Stimulated activated CD8-positive, alpha-beta memory T cell treated with anti-CD3 and anti-CD28 coated beads, Interleukin-4, amount 100 ng/mL, for 1 hour (primary cell): ENCODE measurements at places on chromosomes 5 and 9.

DNA sequence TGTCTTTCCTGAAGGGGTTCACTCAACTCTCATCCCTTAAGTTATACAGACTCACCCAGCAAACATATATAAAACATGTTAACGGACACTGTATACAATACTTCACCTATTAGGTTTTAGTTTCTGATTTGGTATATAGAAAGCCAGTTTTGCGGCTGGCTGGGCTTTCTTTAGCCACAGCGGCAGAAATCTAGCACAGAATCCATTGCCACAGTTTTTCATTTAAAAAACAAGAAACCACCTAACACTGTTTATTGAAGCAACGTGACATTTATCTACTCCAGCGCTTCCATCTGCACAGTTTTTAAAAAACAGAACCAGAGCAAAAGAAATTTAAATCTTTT, 67.3 kb downstream of the SNX30 start:
- no peak for DNase-seq

- DNase-seq, result no peak
Measured at GRCh38 chr9:137879566-137880150, 2.1 kb downstream of the CACNA1B start.

DNA sequence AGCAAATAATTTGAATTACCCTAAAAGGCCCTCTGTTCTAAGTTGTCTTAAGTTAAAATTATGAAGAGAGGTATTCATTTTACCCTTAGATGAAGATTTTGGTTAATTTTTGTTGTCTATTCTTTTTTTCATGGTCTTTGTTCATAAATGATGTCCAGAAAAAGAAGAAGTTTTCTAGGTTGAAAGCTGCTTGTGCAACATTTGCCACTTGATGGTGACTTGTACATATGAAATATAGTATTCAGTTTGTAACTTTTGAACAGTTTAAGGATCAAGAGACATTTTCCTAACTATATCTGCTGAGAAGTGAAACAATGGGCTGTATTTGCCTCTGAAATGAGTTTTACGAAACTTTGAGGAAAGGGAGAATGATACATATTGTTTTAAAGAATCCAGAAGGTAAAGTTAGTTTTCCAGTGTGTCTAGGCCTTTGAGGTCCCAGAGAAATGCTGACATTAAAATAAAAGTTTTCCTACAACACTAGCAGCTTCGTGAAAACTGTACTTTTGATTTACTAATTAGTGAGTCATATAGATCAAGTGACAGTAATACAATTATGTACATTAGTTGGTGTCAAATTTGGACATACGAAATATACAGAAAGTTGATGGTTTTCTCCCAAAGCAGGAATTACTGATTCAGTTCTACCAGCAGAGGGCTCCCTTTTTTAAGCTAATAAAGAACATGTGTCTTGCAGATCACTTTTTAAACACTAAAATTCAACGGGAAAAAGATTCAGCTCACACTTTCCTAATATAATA, 70.5 kb downstream of the PIK3R1 start:
- DNase-seq, result no peak

DNA sequence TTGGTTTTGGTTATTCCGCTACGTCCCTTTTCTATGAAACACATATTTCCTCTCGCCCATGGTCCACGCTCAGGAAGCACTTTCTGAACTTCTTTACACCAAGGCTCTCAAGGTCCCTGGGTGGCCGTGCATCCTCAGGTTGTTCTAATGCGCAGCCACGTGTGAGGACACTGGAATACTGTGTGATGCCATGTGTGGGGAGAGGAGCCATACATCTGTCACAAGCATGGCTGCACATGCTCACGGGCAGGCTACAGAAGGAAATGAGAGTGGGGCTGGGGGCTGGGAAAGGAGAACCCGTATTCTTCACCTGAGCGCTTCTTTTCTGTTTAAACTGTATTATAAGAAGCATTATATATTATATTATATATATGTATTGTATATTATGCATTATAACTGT, 36.7 kb downstream of the PRRT1B start:
- no peak for DNase-seq

- no peak for DNase-seq
Measured at GRCh38 chr9:129436751-129437625, 183.9 kb downstream of the C9orf50 start.

DNA sequence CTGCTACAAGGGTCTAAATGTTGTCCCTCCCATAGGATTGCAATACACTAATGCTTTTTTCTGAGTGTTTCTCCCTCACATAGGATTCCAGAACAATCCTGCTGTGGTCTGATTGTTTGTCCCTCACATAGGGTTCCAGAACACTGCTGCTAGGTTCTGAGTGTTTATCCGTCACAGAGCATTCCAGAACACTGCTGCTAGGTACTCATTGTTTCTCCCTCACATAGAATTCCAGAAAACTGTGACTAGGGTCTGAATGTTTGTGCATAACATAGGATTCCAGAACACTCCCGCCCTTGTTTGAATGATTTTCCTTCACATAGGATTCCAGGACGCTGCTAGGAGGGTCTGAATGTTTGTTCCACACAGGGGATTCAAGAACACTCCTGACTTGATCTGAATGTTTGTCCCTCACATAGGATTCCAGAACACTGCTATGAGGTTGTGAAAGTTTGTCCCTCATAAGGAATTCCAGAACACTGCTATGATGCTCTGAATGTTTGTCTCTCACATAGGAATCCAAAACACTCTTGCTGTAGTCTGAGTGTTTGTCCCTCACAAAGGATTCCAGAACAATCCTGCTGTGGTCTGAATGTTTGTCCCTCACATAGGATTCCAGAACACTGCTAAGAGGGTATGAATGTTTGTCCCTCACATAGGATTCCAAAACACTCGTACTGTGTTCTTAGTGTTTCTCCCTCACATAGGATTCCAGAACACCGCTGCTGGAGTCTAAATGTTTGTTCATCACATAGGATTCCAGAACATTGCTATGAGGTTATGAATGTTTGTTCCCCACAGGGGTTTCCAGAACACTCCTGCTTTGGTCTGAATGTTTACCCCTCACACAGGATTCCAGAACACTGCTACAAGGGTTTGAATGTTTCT, 213.5 kb downstream of the FOXD4L6 start:
- no peak for DNase-seq

DNA sequence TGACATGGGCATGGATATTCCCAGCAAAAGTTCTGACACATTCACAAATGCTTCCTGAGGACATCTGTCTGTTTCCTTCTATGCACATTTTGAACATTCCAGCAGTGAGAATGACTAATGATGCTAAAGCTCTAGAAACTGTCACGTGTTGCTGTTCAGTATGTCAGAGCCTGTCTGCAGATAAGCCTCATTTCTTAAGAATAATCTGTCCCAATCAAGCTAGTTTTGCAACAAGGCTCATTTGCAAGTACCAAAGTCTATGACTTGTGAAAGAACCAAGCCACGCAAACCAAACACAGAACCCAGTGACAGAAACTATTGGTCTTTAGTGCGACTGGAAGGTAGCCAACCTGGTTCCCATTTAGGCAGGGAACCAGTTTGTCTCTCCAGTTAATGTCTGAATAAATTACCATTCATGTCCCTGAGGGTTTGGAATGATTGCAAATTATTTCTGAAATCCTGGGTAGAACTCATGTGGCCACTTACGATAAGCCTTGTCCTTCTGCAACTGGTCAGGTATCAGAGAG, 178.5 kb downstream of the C9orf152 start:
- DNase-seq, result no peak

DNA sequence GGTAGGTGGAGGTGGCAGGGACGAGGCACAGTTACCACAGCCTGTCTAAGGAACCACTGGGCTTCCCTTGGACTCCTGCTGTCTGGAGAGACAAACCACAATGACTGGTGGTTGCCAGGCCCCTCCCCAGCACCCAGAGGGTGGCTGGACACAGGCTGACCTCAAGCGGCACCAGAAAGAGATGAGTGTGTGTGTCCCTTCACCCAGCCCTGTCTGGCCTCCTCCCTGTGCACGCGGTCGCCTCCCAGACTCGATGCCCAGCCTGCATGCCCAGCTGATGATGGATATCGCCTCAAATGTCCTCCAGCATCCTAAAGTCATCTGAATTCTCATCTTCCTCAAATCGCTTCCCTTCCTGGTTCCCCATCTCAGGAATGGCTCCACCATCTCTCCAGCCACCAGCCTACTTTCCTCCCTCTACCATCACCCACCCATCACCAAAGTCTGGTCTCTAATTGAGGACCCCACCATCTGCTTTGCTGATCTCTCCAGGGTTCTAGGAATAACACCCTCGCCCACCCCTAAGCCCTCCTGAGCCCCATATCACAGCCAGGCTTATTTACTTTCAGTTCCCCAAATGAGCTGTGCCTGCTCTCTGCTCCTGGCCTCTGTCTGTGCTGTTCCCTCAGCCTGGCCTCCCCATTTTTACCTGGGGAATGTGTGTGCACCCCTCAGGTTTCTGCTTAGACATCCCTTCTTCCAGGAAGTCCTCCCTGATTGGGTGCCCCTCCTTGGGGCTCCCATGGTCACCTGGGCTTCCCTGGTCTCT, 52.5 kb upstream of the GGTA1 start:
- no peak for DNase-seq

DNA sequence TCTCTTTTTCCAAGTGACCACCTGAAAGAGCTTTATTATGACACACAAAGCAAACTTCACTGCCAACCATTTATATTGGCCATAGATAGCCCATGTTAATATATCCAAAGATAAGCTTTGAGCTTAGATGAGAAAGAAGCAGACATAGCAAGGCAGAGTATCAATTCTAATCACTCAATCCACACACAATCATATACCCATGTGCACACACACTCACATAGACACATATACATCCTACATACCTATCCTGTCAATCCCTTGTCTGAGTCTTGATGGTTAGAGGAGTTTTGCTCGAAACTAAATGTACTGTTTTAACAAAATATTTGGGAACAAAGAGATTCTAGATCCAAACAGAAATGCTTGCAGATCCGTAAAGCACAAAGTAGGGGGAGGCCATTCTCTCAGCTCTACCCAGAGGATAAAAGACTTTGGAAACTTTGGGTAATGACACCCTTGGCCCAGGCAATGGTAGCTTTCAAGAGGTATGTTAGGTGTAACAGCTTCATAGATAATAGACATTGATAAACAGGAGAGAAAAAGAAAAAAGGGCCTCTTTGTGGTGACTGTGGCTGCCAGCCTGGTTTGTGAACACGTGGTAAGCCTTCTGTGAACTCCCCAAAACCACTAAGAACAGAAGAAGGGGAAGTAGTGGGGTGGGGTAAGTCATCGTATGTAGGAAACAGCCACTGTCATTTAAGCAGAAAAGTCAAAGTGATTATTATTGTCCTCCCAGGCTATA, 121.6 kb downstream of the TLR4 start:
- peak; percentile 16 for DNase-seq

DNA sequence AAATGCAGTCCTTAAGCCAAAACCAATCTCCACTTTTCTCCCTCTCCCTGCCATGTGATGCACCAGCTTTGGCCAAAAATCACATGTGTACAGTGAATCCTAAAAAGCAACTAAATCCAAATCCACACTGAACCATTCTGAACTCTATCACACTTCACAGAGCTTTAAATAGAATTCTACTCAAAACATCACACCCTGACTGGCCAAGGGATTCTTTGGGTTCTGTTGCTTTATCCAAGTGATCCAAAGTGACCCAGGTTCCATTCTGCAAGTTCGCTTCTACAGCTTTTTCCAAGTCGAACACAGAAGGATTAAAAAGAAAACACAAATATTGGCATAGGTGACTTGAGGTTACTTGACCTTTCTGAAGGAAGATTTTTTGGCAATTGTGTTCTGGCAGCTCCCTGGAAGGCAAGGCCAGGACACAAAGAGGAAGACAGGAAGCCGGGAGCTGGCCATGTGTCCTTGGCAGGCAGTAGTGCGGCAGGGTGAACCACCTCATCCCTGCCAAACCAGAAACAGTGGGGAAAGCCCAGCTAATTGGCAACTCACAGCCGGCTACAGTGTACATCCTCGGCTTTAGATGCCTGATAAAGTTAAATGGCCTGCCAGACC, 115.0 kb downstream of the NFIB start:
- no peak for DNase-seq

DNA sequence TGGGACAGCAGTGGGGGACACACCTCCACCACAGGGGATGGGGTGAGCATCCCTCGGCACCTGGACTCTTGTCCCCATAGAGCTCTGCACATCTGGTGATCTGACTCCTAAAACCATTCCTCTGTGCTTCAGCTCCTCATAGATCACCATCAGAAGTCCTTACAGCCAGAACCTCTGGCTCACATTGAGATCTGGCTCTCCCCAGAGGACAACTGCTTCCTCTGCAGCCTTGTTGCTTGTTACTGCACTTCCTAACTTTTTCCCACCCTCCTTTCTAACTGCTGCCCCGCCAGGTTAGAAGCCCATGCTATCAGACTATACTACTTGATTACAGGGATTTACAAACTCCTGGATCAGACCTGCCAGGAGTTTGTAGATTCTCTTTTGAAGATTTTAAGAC, 64.5 kb downstream of the ARSB start:
- DNase-seq, result no peak

DNA sequence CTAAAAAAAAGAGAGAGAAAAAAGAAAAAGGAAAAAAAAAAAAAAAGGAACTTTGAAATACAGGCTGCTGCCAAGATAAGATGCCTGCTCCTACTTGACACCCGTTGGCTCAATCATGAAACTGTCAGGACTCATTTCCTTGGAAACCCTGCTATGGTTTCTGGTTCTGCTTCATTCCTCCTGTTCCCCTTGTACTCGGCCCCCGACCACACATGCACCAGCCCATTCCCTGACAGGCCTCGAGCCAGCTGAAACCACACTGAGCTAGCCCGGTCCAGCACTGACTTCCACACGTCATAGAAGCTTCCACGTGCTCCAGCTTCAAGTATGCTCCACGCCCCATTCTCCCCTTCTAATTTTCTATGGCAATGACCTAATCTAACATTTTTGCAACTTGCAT, 93.2 kb downstream of the MYO10 start:
- no peak for DNase-seq

- no peak for DNase-seq
Measured at GRCh38 chr5:176899296-176899891, at the start of gene HK3. Gene HK3 (minus strand): TSS chr5:176899346. CDS start chr5:176896159, 3,187 bp downstream.

- no peak for DNase-seq
Measured at GRCh38 chr9:129291041-129291501, 113.0 kb upstream of the IER5L start.

DNA sequence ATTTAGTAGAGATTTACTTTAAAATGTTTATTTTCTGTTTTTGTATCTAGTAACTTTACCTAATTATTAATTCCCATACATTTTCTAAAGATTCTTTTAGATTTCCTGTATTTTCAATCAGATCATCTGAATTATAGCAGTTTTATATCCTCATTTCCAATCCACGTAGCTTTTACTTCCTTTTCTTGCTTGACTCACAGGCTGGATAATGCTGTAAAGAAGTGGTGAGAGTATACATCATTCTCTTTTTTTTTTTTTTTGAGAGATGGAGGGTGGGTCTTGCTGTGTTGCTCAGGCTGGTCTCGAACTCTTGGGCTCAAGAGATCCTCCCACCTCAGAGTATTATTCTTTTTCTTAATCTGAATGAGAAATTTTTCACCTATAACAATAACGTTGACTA, 11.2 kb upstream of the SETX start:
- no peak for DNase-seq

DNA sequence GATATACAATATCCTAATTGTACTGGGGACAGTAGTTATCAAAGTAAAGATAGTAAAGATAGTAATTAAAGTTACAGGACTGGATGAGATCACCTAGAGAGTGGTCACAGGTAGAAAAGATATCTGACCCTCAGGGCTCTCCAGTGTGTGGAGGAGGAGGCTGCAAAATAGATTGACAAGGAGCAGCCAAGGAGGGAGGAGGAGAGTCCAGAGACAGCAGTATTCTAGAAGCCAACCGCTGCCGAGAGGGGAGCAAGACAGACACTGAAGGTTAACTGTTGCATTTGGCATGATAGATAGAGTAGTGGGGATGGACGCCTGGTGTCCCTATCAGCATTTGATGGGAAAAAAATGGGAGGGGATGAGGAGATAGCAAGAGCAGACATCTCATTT, 17.0 kb upstream of the F2RL1 start:
- DNase-seq, result no peak

- DNase-seq, result no peak
Measured at GRCh38 chr5:144048259-144048856, 122.1 kb downstream of the YIPF5 start.
